ENCODE measurements at places on chromosomes 13 and 19.

GRCh38 chr13:97245011-97245410 lies 22.9 kb downstream of the MBNL2 start:
- no peak for DNase-seq

DNA sequence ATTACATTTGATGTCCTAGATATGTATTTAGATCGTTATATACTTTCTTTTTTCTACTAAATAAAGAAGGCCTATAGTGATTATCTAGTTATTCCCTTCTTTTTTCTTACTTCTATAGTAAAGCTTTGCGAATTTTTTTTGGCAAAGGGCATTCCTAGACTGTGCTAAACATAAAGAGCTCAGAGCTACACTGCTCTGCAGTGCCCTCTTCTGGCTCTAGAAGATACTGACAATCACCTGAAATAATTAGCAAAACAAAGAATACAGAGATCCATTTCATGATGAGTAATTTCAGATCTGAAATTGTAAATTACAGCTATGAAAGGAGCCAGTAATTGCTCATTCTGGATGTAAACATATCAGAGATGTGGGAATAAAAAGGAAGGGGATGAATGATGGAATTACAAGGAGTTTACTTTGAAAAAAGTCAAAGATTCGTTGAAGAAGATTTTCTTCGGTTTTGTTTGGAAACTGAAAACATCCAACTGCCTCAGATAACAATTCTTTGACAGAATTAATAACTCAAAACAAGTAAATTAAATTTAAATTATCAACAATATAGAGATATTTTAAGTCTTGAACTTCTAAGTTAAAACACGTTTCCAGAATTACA lies 288.5 kb downstream of the NALCN start:
- DNase-seq: no peak

GRCh38 chr19:41449079-41449864 lies 6.3 kb downstream of the ERICH4 start:
- peak; percentile 76 for DNase-seq

GRCh38 chr19:18274781-18275356 lies 617 bp upstream of the IQCN start:
- DNase-seq: peak; percentile 54

- DNase-seq: no peak
Measured at GRCh38 chr13:87094646-87095045, 576.5 kb upstream of the SLITRK5 start.

- no peak for DNase-seq
Measured at GRCh38 chr13:110322126-110322827, 15.2 kb downstream of the COL4A2 start.

DNA sequence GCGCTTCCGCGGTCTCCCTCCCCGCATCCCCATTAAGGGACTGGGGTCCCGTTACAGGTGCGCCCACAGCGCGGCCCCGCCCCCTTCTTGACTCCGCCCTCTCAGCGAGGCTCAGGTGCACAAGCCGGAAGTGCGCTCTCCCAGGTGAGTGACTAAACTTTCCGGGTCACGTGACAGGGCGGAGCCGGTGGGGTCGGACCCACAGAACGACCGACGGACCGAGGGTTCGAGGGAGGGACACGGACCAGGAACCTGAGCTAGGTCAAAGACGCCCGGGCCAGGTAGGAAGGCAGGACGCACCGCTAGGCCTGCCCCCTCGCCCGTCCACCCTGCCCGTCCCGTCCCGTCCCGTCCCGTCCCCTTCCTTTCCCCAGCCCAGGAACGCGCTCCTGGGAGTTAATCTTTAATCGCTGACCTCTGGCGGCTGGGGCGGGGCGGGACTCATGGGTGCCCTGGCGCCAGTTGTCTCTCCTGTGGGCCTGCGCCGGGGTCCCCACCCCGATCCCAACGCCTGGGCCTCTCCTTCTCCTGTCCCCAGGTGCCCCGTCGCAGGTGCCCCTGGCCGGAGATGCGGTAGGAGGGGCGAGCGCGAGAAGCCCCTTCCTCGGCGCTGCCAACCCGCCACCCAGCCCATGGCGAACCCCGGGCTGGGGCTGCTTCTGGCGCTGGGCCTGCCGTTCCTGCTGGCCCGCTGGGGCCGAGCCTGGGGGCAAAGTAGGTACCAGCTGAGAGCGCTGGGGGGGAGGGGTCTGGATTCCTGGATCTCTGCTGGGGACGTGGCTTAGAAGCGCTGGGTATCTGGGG lies at the start of gene CRB3:
Gene CRB3 (plus strand): TSS at position 202 of the 804 bp plus-strand sequence. CDS start 431 bp downstream, at position 633.
- no peak for DNase-seq

- no peak for DNase-seq
Measured at GRCh38 chr13:97135883-97136282, 86.2 kb upstream of the MBNL2 start.

GRCh38 chr19:16514383-16515019 lies 18.3 kb downstream of the C19orf44 start:
- DNase-seq: no peak

Data from head of caudate nucleus (tissue), 42 donors.